Inflammatory macrophage (primary cell): ENCODE measurements at places on chromosomes 2 and 18.

- DNase-seq, result no peak
Measured at GRCh38 chr2:198312596-198313483, 508.4 kb downstream of the PLCL1 start.

- DNase-seq, result no peak
Measured at GRCh38 chr2:198695879-198696278, 761.9 kb downstream of the SATB2 start.

GRCh38 chr18:25819746-25820363 is 270.6 kb downstream of the SS18 start:
- DNase-seq, result no peak

DNA sequence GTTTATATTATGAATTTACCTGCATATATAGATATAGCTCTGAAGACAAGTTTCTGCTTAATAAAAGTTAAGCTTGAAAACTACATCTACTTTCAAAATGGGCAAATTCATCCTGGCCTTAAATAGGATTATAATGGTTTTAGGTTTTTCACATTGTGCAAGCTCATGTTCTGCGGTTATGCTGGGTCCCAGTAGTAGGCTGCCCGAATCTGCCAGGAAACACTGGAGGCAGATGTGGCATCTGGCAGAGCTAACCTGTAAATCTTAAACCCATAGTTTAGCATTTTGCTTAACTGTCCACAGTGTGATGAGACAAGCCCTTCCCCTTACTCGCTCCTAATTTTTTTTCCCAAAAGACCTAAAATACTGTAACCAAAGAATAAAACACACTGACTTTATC is 234.2 kb downstream of the TCF4 start:
- no peak for DNase-seq

DNA sequence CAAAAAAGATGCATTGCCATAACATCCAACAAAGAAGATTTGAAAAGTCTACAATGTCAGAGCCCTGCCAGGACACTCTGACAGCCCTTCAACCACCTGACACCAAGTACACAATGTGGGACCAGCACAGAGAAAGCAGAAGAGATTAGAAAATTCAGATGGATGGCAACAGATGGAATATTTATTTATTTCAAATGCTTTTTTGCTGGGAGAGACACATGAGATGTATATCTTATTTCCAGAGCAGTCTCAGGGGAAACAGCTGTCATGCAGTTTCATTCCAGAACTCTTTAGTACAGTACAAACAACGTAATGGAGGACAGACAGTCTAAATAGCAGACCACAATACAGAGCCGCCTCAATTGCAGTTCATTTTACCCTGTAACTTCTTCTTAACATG is 110.1 kb downstream of the MAIP1 start:
- DNase-seq, result no peak

- DNase-seq, result no peak
Measured at GRCh38 chr2:239226677-239227581, 173.9 kb downstream of the HDAC4 start.

DNA sequence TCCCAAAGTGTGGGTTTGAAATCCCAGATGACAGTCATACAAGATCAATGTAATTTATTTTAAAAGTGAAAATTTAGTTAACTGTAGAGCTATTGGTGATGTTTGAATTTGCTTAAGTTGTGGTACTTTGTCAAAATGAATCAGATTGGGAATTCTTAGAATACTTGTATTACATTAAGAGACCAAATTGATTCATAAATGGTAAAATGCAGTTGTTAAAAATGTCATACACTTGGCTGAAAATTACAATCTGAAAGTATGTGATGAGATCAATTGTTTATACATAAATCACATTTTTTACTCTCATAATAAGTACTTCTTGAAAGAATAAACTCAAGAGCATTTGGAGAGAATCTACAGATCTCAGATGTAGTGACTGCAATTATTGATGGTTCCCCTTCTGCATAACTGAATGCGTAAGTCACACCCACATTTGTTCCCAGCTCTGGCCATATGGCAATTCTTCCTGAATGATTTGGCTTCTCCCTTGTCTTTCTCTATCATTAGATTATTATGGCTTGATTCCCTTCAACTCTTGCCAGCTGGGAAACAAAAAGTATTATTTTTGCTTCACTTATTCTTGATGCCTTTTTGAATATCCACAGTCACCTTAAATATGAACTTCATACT is 558.5 kb downstream of the CPS1 start:
- no peak for DNase-seq
